ENCODE measurements at places on chromosomes 5 and 9.

GRCh38 chr5:90133941-90134340 lies 275.6 kb downstream of the CETN3 start:
- no peak overlapping the region for H3K4me3 ChIP-seq
- peaks cover 2% of the 10 kb centered on the region for H3K4me1 ChIP-seq
- no peaks in the 10 kb centered on the region for H3K27me3 ChIP-seq
- DNase-seq: no peak
- no peak overlapping the region for H3K27ac ChIP-seq

- H3K27ac ChIP-seq: no peak overlapping the region
- no peak overlapping the region for H3K4me3 ChIP-seq
- H3K36me3 ChIP-seq: no peaks in the 10 kb centered on the region
- no peak for DNase-seq
- H3K27me3 ChIP-seq: no peaks in the 10 kb centered on the region
Measured at GRCh38 chr9:10079284-10079964, 533.4 kb downstream of the PTPRD start.

DNA sequence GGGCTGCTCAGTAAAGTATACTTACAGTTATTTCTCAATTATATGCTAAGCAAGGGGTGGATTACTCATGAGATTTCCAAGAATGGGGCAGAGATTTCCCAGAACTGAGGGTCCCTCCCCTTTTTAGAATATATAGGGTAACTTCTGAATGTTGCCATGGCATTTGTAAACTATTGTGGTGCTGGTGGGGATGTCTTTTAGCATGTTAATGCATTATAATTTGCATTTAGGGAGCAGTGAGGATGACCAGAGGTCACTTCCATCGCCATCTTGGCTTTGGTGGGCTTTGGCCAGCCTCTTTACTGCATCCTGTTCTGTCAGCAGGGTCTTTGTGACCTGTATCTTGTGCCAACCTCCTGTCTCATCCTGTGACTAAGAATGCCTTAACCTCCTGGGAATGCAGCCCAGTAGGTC lies 35.5 kb downstream of the TTC1 start:
- no peaks in the 10 kb centered on the region for H3K27me3 ChIP-seq
- no peaks in the 10 kb centered on the region for H3K4me1 ChIP-seq
- DNase-seq: no peak
- H3K27ac ChIP-seq: no peak overlapping the region

GRCh38 chr9:84371737-84372136 lies 31.2 kb upstream of the SLC28A3 start:
- H3K4me3 ChIP-seq: no peak overlapping the region
- H3K27ac ChIP-seq: no peak overlapping the region
- peak; percentile 30 for DNase-seq
- no peaks in the 10 kb centered on the region for H3K27me3 ChIP-seq
- H3K4me1 ChIP-seq: peaks cover 12% of the 10 kb centered on the region

DNA sequence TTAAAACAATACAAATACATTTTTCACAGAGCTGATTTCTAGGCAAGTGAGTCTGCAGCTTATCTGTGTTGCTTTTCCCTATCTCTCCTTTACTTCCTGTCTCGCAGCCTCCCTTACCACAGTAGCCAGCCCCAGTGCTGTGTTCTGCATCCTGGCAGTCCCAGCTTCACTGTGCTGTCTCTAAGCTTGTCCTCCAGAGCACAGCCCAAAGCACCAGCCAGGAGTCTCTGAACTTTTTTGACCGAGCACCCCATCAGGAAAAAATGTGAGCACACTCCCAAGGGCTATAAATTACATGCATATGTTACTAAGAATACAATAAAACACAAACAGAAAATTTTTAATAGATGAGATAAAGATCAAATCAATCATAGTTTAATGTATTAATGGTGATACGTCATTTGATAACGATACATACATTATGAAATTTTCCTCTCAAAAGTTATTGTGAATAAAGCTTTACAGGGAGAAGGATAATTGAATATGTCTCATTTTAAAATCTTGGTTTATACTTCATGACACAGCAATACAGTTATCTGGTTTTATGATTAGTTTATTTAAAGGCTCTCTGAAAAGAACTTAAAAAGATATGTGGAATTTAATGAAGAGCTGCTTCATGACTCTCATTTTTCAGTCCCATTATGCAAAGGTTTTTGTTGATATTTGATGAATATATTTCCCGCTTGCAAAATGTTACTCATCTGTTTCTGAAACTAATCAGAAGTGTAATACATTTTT lies 7.3 kb upstream of the RHOBTB3 start:
- H3K27me3 ChIP-seq: no peaks in the 10 kb centered on the region
- H3K4me1 ChIP-seq: peaks cover 20% of the 10 kb centered on the region
- peak overlapping the region; percentile 15 for H3K27ac ChIP-seq
- no peaks in the 10 kb centered on the region for H3K36me3 ChIP-seq

- no peaks in the 10 kb centered on the region for H3K36me3 ChIP-seq
Measured at GRCh38 chr5:180100621-180101450, 29.3 kb upstream of the RNF130 start.

GRCh38 chr5:145244251-145244650 lies 590.9 kb downstream of the PRELID2 start:
- no peaks in the 10 kb centered on the region for H3K4me1 ChIP-seq
- H3K4me3 ChIP-seq: no peak overlapping the region
- no peaks in the 10 kb centered on the region for H3K27me3 ChIP-seq
- no peaks in the 10 kb centered on the region for H3K36me3 ChIP-seq
- DNase-seq: no peak

DNA sequence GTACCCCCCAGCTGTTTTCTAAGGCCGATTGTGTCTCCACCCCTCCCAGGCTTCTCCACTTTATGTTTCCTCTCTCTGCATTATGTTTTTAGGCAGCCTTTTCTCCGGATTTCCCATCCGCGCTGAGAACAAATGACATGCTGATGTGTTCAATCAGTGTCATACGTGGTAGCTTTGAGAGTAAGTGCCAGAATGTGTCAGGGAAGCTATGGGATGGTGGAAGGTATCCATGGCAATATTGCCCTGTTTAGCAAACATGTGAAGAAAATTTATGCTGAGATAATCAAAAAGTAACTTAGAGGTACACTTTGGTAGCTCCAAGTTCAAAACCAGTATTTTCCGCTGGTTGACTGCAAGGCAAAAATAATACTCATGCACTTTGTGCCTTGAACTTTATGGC lies 36.6 kb upstream of the LECT2 start:
- no peak overlapping the region for H3K27ac ChIP-seq
- H3K4me1 ChIP-seq: no peaks in the 10 kb centered on the region
- DNase-seq: no peak
- H3K36me3 ChIP-seq: no peaks in the 10 kb centered on the region
- H3K27me3 ChIP-seq: no peaks in the 10 kb centered on the region

DNA sequence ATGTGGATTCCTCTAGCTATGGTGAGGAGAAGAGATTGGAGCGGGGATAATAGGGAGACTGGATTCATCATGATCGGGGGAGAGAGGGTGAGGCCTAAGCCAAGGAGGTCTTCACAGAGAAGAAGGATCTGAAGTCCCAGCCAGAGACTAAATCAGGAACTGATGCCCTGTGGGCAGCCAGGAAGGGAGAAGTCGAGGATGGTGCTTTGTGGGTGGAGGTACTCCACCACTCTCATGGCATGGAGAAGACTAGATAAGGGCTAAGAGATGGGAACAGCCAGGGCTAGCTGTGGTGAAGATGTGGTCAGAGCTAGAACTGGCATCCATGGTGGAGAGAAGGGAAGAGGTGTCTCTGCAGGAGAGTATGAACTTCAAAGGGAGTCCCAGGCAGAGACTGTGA lies 3.0 kb upstream of the RGS14 start:
- H3K36me3 ChIP-seq: peaks cover 5% of the 10 kb centered on the region
- peaks cover 62% of the 10 kb centered on the region for H3K4me1 ChIP-seq
- DNase-seq: no peak
- H3K27me3 ChIP-seq: no peaks in the 10 kb centered on the region

- H3K36me3 ChIP-seq: no peaks in the 10 kb centered on the region
- no peaks in the 10 kb centered on the region for H3K4me1 ChIP-seq
- H3K4me3 ChIP-seq: no peak overlapping the region
- H3K27ac ChIP-seq: no peak overlapping the region
Measured at GRCh38 chr9:3337515-3338225, 188.1 kb downstream of the RFX3 start.

DNA sequence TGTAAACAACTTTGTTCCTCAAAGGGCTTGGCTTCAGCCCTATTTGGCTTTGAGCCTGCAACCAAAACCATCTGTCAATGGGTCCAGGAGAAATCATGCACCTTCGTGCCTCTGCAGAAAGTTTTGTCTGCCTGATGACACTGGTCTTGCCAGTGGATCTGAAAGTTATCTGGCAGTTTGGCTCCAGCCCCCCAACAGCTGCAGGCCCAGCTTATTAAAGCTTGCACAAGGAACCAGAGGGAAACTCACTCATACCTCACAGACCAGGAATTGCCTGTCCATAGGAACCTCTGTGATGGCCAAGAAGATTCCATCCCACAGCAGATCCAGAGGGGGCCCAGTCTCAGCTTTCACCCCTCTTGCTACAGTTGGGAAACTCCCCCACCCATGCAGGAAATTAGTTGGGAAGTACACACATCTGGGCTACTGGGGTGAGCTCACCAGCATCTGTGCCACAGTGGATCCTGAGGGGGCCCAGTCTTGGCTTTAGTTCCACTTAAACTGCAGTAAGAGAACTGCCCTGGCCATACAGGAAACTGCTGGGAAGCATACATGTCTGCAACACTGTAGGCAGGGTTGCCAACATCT lies 265.5 kb downstream of the GRIA1 start:
- no peak for DNase-seq
- H3K36me3 ChIP-seq: no peaks in the 10 kb centered on the region
- H3K27ac ChIP-seq: no peak overlapping the region
- H3K4me1 ChIP-seq: no peaks in the 10 kb centered on the region
- no peaks in the 10 kb centered on the region for H3K27me3 ChIP-seq

DNA sequence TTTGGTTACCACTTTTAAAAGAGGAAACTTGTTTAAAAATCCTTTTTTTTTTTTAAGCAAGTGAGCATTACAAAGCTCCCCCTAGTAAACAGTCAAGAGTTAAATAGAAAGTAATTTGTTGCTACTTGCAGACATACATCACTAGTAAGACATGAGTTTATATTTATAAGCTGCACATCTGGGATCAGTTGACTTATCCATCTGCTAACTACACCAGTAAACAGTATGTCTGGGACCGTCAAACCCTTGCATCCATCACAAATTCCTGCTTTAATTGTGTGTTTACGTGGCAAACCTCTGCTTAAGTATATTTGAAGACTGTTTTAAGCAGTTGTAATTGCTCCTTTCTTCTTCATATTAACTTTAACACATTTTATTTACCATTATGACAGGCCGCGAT lies 146.8 kb downstream of the EBF1 start:
- H3K27ac ChIP-seq: no peak overlapping the region
- no peak for DNase-seq
- H3K4me3 ChIP-seq: no peak overlapping the region
- H3K36me3 ChIP-seq: no peaks in the 10 kb centered on the region

GRCh38 chr5:180467028-180467975 lies 26.9 kb upstream of the CNOT6 start:
- no peak overlapping the region for H3K4me3 ChIP-seq
- H3K4me1 ChIP-seq: no peaks in the 10 kb centered on the region
- no peaks in the 10 kb centered on the region for H3K36me3 ChIP-seq
- no peak overlapping the region for H3K27ac ChIP-seq
- H3K27me3 ChIP-seq: peaks cover 2% of the 10 kb centered on the region

- peak overlapping the region; percentile 64 for H3K27ac ChIP-seq
- peaks cover 100% of the 10 kb centered on the region for H3K4me1 ChIP-seq
- no peaks in the 10 kb centered on the region for H3K27me3 ChIP-seq
- peak; percentile 86 for DNase-seq
- no peak overlapping the region for H3K4me3 ChIP-seq
Measured at GRCh38 chr5:170357955-170358444, 31.2 kb downstream of the KCNMB1 start.

- H3K36me3 ChIP-seq: no peaks in the 10 kb centered on the region
- H3K4me3 ChIP-seq: no peak overlapping the region
- DNase-seq: peak; percentile 43
Measured at GRCh38 chr9:108469654-108470053, 386.1 kb downstream of the ACTL7B start.

DNA sequence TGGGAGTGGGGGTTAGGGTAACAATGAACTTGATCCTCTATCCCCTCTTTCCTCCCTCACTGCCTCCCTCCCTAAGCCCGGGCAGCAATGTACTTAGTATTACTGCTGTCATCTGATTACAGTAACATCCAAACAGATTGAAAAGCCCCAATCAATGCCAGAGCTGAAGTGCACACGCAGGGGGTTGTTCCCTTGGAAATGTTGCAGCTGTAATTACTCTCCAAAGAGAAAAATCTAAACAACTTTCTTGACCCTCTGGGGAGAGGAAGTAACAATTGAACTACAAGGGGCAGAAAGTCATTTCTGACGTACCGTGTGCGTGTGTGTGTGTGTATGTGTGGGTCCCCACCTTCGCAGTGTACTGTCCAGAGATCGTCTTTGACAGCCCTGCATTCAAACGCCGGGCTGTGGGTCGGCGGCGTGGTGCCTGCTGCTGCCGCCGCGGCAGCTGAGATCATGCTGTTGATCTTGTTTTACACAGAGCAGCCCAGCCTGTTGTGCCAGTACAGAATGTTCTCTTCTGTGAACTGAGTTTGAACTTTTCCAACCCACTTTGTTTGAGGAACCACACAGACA lies 66.0 kb upstream of the KLF9 start:
- no peaks in the 10 kb centered on the region for H3K27me3 ChIP-seq
- no peaks in the 10 kb centered on the region for H3K36me3 ChIP-seq
- peaks cover 7% of the 10 kb centered on the region for H3K4me1 ChIP-seq
- no peak overlapping the region for H3K27ac ChIP-seq
- DNase-seq: no peak
- H3K4me3 ChIP-seq: no peak overlapping the region

- no peak overlapping the region for H3K27ac ChIP-seq
- no peak overlapping the region for H3K4me3 ChIP-seq
- no peaks in the 10 kb centered on the region for H3K36me3 ChIP-seq
- no peak for DNase-seq
- H3K4me1 ChIP-seq: no peaks in the 10 kb centered on the region
- H3K27me3 ChIP-seq: no peaks in the 10 kb centered on the region
Measured at GRCh38 chr9:93261281-93261680, 77.3 kb downstream of the WNK2 start.

DNA sequence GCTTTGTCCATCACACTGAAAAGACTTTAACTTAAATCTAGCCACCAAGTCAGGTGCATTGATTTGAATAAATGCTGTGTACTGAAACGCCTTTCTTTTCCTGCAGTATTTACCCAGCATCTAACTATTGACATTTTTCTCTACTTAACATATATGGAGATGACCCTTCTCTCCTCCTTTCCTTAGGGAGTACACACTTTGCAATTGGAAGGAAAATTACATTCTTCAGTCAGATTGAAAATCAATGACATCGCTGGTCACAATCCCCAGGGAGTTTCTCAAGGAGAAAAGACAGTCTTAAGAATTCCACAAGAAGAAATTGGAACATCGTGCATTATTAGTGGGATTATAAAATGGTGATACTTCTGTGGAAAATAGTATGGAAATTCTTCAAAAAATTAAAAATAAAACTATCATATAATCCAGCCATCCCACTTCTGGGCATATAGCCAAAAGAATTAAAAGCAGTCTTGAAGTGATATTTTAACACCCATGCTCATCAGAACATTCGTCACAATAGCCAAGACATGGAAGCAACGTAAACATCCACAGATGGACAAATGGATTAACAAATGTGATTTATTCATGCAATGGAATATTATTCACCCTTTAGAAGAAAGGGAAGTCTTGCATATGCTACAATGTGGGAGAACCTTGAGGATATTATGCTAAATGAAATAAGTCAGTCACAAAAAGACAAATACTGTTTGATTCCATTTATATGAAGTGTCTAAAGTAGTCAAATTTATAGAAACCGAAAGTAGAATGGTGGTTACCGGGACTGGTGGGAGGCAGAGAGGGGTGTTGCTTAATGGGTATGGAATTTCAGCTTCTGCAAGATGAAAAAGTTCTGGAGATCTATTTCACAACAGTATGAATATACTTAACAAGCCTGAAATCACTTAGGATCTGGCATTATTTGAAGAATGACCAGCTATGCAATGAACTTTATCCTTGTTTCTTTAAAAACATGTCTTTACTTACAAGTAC lies 14.3 kb upstream of the FREM1 start:
- H3K4me1 ChIP-seq: peaks cover 10% of the 10 kb centered on the region
- no peak overlapping the region for H3K27ac ChIP-seq
- DNase-seq: peak; percentile 31
- H3K4me3 ChIP-seq: no peak overlapping the region

All from common myeloid progenitor, CD34-positive (primary cell).